ENCODE measurements at places on chromosomes 7 and 10. TPM values are rescaled to one million over a fixed set of nuclear protein-coding genes. Genes with fewer than 3 reads are reported as not detected.

The PTF1A gene
- not detected for total RNA-seq

The CYP17A1 gene
- total RNA-seq: not detected

DNA sequence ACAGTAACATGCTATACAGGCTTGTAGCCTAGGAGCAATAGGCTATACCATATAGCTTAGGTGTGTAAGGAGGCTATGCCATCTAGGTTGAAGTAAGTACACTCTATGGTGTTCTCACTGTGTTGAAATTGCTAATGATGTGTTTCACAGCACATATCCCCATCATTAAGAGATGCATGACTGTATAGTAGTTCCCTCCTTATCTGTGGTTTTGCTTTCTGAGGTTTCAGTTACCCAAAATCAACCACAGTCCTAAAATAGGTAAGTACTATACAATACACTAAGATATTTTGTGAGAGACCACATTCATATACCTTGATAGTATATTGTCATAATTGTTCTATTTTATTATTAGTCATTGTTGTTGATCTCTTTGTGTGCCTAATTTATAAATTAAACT, 12.7 kb downstream of the FZD1 start:
- H3K27me3 ChIP-seq: peaks cover 4% of the 10 kb centered on the region
- H3K4me1 ChIP-seq: no peaks in the 10 kb centered on the region

GRCh38 chr10:62029401-62029800, 127.9 kb downstream of the ARID5B start:
- no peak for DNase-seq
- H3K27ac ChIP-seq: peak overlapping the region; percentile 49
- H3K4me1 ChIP-seq: peaks cover 59% of the 10 kb centered on the region
- no peaks in the 10 kb centered on the region for H3K27me3 ChIP-seq
